Left kidney (tissue), 8 donors: ENCODE measurements at places on chromosomes 16 and 17. TPM values are rescaled to one million over a fixed set of nuclear protein-coding genes. Genes with fewer than 3 reads are reported as not detected.

DNA sequence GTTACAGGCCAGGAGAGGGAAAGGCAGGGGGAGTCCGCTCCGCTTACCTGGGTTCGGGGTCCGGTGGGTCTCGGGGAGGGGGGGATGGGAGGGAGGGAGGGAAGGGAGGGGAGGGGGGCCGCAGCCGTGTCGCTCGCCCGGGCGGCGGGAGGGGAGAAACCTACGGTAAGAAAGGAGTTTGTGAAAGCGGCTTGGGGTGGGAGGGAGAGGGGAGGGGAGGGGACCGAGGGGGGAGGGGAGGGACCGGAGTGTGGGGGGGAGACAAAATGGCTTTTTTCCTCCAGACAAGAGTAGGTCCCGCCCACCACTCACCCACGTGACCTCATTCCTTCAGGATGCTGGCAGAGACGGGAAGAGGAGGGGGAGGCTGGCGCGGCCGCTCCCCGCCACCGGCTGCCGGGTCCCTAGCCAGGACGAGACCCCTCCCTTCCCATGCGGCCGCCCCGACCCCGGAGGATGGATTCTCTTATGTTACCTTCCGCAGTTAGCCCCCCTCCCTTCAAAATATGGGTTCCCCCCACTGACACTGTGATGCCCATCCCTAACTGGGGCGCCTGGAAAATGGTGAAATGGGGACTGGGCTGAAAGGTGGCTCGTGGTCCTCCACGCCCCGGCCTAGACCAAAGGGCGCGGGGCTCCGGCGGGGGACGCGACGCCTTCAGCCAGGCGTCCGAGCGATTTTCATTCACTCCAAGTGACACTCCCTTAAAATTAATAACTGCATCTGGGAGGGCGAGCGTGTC lies at the start of gene PCGF2:
Gene PCGF2 (minus strand): TSS at position 188 of the 743 bp plus-strand sequence. CDS start 7,934 bp downstream, outside the sequence.
- peak; percentile 97 for DNase-seq

- DNase-seq = no peak
Measured at GRCh38 chr16:89373355-89374110, 116.8 kb downstream of the ANKRD11 start.

The TM4SF5 gene
- 1.1 TPM for polyA plus RNA-seq

- DNase-seq = peak; percentile 55
Measured at GRCh38 chr16:12819126-12820117, 15.7 kb upstream of the CPPED1 start.

The KRT23 gene
- polyA plus RNA-seq = 1.1 TPM

- DNase-seq = no peak
Measured at GRCh38 chr17:36481829-36482228, 4.7 kb upstream of the ZNHIT3 start.

- no peak for DNase-seq
Measured at GRCh38 chr17:76265624-76266243, 586 bp downstream of the UBALD2 start.

The TGFB1I1 gene
- polyA plus RNA-seq = 36.6 TPM

DNA sequence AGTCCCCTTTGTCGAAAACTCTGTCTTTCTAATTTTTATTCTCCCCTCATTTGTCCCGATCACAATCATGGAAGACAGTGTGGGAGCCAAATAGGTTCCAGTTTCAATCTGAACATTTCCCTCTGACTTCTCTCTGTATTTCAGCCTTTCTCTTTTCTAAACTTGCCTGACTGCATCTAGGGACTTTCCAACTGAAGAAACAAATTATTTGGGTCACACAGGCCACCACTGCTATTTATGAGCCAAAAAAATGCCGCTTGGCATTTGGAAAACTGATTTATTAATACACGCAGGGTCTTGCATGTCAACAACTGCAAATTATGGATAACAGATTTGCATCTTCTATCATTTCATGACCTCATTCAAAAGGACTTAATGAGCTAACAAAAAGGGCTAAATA lies 55.2 kb upstream of the ELAC2 start:
- no peak for DNase-seq

GRCh38 chr17:75950855-75951554 lies 10.2 kb upstream of the FBF1 start:
- no peak for DNase-seq
